Trophoblast cell (in vitro differentiated cells and primary cell): ENCODE measurements at places on chromosomes 16 and 17.

DNA sequence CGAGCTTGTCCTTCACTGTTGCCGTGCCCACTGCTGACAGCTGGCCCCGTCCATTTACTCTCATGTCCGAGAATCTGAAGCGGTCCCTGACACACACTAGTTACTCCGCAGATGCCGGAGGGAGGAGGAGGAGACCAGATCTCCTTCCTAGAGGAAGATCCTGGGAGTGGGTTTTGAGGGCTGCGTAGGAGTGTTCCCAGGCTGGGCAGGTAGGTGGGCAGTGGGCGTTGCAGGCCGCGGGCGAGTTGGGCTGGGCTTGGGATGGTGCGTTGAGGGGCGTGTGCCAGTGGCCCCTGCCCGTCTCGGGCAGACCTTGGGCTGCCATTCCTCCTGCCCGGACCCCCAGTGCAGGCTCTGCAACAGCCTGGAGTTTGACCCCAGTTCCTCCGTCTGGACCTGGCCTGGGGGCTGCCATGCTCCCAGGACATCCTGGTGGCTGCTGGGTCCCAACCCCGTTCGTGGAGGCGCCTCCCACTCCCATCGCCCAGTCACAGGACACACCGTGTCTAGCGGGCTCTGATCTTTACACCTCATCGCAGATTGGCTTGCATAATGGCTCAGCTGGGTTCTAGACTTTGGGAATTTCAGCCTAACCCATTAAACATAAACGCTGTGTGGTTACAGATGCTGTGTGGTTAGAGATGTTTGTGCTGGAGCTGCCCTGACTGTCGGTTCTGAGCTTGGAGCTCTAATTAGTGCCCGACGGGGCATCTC lies 22.8 kb downstream of the CACNA1H start:
- DNase-seq, result no peak

DNA sequence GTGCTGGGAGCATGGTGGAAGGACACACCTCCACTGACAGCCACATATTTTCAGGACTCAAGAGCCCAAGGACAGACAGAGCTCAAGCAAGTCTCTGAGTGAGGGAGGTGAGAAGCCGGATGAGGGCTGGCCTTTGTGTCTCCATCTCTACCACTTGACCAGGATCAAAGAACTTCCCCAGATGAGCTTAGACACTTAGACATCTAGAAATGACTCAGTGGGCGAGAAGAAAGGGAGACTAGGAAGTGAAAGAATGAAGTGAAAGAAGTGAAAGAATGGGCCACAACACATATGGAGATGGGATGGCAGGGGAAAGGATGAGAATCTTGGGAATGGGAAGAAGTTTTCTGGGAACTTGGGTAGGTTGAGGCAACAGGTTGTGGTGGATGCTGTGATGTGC lies 274.9 kb upstream of the CCL2 start:
- DNase-seq, result no peak

DNA sequence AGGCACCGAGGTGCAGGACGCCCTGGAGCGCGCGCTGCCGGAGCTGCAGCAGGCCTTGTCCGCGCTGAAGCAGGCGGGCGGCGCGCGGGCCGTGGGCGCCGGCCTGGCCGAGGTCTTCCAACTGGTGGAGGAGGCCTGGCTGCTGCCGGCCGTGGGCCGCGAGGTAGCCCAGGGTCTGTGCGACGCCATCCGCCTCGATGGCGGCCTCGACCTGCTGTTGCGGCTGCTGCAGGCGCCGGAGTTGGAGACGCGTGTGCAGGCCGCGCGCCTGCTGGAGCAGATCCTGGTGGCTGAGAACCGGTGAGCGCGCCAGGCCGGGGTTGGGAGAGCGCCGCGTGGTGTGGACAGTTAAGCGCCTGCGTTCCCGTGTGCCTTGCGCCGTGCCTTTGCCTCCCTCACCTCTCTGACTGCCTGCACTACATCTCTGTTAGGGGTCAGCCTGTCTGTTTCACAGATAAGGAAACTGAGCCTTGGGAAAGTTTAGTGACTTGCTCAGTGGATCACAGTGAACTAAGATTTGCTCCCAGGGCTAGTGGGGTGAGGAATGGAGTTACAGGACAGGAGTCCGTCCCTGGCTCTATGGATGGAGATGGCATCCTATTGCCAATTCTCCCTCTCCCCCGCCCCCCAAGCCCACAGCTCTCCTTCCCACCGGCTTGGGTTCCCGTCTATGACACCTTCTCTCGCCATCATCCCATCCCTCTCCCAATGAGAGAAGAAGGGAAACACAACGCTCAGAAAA lies 880 bp downstream of the SARM1 start:
- no peak for DNase-seq

- DNase-seq, result no peak
Observed at GRCh38 chr16:86631444-86631843, 53.1 kb downstream of the FOXL1 start.
